ENCODE measurements at places on chromosomes 11 and 22. TPM values are rescaled to one million over a fixed set of nuclear protein-coding genes. Genes with fewer than 3 reads are reported as not detected.

DNA sequence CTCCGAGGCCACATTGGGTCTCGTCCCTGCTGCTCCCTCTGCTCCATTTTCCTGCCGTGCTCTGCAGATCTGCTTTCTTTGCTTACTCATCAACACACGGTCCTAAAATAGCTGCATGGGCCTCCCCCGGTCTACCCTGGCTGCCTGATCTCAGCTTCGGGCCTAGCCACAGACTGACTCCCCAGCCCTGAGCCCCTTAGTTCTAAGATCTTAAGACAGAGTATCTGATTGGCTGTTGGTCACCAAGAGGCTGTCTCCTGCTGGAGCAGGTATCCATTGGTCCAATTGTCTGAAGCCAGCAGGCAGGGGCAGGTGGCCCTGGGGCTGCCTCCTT, 53.7 kb upstream of the NECTIN1 start:
- DNase-seq: no peak

GRCh38 chr22:34015642-34016041, 95.4 kb upstream of the LARGE1 start:
- DNase-seq: no peak

DNA sequence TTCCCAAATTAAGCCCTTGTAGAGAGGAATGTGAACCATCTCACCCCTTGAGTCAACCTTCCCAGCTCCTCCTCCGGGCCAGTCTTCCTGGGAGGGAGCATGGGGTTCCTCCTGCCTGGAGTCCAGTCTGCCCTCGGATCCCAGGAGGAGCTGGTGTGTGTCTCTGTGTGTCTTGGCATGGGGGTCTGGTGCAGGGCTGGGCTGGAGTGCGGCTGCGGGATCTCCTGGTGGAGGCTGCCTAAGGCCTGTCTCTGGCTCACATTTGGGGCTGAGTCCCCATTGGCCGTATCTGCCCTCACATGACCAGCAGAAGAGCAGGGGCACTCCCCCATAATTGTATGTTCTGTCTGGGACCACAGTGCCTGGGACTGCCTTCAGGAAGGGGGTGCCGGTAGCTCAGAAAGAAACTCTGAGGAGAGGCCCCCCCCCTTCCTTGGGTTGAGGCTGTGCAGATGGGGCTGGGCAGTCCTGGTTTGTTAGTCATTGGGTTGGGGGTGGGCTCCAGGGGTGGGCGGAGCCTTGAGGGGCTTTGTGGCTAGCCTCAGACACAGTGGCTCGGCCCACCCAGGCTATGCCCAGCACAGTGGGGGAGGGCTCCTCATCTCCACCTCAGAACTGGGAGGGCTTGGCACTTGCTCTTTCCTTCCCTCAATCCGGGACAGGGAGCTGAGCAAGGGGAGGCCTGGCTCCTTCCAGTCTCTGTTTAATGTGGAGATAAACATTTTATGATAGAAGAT, 2.9 kb downstream of the C1QTNF5 start:
- no peak for DNase-seq

DNA sequence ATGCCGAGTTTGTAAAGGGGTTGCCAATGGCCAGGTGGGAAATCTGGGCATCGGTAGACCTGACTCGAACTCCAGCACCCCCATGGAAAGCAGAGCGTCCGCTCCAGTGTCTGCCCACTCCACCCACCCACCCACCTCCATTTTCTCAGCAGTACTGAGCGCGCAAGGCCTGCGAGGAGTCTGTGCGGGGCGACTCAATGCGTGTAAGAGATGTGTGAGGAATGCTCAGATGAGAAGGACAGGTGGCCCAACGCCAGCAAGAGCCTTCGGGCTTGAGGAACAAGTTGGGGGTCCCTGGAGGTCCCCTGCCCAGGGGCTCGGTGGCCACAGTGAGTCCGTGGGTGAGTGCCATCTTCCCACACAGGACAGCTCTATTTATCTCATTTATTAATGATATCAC, 50.6 kb downstream of the CERK start:
- DNase-seq: no peak

DNA sequence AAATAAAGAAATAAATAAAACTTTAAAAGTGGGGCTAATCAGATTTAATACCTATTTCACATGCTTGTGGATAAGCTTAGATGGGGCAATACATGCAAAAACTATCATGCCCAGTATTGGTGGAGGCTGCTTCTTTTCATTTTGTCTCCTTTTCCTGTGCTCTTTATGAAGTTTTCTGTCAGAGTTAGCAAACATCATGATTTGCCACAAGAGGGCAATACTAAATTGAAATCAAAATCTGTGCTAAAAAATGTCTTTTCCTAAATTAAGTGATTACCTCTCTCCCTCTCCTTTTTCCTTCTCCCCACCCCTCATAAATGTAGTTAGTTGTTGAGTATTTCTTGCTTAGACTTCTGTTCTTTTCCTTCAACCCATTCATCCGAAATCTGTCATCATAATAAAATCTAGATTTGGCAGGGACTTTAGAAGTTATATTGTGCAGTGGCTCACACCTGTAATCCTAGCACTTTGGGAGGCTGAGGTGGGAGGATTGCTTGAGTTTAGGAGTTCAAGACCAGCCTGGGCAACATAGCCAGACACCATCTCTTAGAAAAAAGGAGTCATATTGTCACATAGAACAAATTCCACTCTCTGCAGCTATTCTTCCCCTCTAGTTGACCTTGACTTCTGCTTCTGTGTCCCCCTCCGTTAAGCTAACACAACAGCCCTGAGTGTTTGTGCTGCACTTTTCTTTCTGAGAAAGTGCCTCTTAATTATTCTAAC, 4.7 kb upstream of the ARHGAP42 start:
- DNase-seq: no peak

DNA sequence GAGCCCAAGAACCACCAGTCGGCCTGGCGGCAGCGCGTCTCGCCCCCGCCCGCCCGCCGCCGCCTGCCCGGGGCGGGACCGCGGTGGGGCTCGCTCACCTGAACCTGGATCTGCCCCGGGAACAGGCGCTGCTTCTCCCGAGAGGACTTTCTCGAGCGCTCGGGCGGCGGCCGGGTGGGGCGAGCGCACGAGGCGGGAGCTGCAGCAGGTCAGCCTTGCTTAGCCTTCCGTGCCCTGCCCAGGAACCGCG, 133 bp downstream of the MYH9 start:
- DNase-seq: no peak

GRCh38 chr11:3929232-3929631, 73.8 kb downstream of the STIM1 start:
- DNase-seq: no peak

- DNase-seq: no peak
Observed at GRCh38 chr11:35725885-35726284, 63.3 kb downstream of the TRIM44 start.

DNA sequence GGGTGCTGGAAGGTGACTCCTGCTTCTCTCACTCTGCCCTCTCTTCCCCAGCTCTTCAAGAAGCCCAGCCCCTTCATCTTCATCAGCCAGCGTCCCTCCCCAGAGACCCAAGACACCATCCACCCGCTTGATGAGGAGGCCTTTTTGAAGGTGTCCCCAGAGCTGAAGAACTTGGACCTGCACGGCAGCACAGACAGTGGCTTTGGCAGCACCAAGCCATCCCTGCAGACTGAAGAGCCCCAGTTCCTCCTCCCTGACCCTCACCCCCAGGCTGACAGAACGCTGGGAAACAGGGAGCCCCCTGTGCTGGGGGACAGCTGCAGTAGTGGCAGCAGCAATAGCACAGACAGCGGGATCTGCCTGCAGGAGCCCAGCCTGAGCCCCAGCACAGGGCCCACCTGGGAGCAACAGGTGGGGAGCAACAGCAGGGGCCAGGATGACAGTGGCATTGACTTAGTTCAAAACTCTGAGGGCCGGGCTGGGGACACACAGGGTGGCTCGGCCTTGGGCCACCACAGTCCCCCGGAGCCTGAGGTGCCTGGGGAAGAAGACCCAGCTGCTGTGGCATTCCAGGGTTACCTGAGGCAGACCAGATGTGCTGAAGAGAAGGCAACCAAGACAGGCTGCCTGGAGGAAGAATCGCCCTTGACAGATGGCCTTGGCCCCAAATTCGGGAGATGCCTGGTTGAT, 12.6 kb downstream of the IL10RA start:
- no peak for DNase-seq

DNA sequence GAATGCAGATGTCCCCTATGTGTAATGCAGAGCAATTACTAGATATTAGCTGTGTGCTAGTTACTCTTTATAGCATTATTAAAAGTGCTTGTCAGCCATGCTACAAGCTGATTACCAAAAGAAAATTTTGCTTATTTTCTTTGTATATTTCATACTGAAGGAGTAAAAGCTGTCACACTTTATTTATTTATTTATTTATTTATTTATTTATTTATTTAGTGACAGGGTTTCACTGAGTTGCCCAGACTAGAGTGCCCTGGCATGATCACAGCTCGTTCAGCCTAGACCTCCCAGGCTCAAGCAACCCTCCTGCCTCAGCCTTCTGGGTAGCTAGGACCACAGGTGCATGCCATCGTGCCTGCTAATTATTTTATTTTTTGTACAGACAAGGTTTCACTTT, 4.3 kb upstream of the MTNR1B start:
- no peak for DNase-seq

DNA sequence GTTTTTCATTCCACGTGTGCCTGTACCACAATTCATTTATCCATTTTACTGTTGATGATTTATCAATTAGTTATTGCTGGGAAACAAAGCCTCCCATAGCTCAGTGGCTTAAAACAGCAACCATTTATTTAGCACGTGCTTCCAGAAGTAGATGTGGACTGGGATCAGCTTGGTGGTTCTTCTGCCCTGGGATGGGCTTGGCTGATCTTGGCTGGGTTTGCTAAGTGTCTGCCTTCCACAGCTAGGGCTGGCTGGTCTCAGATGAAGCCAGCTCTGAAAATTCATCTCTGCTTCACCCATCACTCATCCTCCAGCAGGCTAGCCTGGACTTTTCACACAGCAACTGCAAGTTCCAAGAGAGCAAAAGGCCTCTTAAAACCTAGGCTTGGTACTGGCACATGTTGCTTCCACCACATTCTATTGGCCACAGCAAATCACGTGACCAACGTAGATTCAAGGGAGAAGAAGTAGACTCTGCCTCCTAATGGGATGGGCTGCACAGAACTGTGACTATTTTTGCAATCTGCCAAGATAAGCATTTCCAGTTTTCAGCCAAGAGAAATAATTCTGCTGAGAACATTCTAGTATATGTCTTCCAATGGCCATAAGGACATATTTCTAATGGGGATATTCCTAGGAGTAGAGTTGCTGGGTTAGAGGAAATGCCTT, 124.9 kb downstream of the MN1 start:
- DNase-seq: no peak

- DNase-seq: no peak
Observed at GRCh38 chr11:2413742-2414579, 13.4 kb downstream of the TSSC4 start.

DNA sequence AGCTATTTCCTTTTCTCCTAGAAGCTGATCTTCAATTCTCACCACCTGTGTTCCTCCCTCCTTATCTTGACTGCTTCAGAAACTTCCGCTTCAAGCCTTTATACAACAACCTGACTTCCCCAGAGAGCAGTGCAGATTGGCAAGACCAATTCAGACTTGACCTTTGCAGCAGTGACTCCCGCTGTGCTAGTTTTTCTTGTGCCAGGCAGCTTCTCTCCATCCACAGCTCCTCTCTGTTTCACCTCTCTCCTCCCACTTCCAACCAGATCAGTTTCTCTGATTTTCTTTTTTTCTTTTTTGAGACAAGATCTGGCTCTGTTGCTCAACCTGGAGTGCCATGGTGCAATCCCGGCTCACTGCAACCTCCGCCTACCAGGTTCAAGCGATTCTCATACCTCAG, 74.3 kb downstream of the GRAMD1B start:
- no peak for DNase-seq

GRCh38 chr11:134454146-134454690, 42.2 kb upstream of the B3GAT1 start:
- no peak for DNase-seq

DNA sequence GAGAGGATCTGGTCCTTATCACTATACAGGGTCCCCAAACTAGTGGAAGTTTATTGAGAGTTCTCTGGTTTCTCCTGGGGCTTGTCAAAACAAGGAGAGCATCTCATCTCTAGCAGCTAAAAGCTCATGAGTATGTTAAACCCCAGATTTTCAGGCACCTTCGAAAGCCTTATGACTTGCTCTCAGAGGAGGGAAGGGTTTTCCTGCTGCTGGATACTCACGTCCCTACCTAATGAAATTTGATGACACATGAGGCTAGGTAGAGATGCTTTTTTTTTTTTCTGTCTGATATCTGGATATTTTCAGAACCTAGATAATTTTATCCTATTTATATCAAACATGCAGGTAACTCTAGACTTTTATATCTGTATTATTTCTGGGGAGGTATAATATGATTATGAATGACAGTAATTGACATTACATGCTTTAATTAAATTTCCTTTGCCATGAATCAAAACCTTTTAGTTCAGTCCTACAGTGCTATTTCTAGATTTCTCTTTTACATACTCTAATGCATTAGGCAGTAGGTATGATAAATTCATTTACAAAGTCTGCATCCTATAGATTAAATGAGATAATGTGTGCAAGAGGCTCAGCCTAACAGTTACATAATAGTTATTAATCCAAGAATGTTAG, 73.9 kb downstream of the PARVA start:
- no peak for DNase-seq

DNA sequence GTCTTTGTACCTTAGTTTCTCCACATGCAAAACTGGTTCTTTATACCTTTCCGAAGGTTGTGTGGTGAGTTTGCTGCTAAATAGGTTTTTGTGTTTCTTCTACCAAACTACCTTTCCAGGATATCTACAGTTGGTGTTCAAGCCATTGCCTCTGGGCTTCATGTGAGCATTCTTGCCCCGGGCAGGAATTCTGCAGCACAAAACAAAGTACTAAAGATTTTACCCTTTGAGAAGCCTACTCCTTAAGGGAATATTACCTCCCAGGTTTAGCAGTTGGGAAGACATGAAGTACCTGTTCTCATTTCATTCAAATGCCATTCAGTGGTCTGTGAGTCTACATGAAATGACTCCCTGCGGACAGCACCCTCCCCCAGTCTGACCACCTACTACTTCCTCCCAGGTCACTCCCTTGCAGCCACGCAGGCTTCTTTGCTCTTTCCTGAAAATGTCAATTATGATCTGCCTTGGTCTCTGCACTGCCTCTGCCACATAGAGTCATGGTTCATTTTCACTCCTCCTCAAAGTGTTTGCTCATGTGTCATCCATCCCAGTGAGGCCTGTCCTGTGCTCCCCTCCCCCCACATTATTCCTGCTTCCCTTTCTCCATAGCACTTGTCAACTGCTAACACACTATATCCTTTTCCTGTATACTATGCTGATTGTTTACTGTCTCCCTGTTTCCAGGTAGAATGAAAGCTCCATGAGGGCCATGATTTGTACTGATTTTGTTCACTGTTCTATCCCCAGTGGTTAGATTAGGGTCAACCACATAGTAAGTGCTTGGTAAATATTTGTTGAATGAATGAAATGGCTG, 36.9 kb downstream of the PACS1 start:
- no peak for DNase-seq

DNA sequence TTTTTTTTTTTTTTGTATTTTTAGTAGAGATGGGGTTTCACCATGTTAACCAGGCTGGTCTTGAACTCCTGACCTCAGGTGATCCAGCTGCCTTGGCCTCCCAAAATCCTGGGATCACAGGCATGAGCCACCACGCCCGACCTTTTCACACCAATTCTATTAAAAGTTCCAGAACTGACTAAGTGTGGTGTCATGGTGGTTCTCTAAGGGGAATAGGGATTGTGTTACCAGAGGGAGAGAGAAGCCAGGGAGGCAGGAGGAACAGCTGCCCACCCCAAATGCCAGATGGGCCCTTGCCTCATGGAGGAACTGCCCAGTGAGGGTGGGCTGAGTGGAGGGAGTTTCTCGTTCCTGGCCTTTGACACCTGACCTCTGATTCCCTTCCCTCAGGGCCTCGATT, 5.9 kb downstream of the RPS6KA4 start:
- DNase-seq: no peak

SLCO2B1 gene
- 30.1 TPM for total RNA-seq

C11orf68 gene
- total RNA-seq: 35.2 TPM

EPS8L2 gene
- 3.3 TPM for total RNA-seq

CD248 gene
- 11.1 TPM for total RNA-seq

GGTLC3 gene
- not detected for total RNA-seq

OR8G1 gene
- total RNA-seq: not detected

Measured in left ventricle myocardium superior (tissue), 1 donor.